WTC11 (cell line): ENCODE measurements at places on chromosomes 5 and 9. TPM values are rescaled to one million over a fixed set of nuclear protein-coding genes. Genes with fewer than 3 reads are reported as not detected.

DNA sequence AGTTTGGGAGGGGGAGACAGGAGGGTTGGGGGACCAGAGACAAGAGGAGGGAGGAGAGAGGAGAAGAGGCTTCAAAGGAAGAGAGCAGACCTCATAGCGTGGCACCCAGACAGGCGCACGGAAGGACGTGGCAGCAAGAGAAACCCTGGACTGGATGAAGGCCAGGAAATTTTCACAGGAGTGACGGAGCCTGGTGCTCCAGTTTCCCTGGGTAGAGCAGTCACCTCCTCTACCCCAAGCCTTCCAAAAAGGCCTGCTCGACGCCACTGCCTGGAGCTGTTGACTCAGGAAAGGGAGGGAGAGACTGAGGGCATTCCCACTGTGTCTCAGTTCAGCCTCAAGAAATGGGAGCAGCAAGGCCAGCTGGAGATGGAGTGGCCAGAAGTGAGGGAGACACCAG lies 19.3 kb downstream of the AK8 start:
- no peak overlapping the region for H3K4me3 ChIP-seq
- no peaks in the 10 kb centered on the region for H3K36me3 ChIP-seq
- peaks cover 14% of the 10 kb centered on the region for H3K4me1 ChIP-seq
- H3K27ac ChIP-seq = no peak overlapping the region
- H3K27me3 ChIP-seq = no peaks in the 10 kb centered on the region; the same call in 1 of the 2 replicates

DNA sequence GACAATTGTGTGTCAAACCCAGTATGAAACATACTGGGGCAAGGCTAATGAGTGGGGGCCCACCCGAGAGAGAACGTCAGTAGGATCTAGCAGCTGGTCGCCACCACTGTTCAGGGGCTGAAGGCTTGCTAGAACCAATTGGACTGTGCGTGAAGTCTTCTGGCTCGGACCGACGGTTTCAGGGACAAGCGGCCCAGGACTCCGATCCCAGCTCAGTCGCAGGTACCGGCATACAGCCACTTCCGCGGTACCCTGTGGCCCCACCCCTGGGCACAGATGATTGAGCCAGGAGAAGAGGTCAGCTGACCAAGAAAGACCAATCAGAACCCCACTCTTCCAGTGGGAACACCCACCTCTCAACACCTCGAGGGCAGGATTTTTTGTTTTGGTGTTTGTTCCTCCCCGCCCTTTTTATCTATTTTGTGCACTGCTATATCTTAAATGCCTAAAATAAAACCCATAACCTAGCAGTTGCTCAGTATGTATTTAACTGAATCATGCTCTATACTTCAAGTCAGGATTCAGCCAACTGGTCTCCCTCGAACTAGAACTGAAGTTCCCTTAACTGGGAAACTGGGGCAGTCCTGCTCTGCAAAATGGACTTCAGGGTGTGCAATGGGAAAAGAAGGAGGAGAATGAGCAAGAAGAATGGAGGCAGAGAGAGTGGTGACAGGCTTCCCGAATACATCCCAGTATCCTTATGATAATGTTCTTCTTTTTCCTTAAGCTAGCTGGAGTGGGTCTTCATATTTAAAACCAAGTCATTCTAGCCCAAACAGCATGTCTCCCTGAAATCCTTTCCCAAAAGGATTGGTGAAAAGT lies 21.1 kb upstream of the CPEB4 start:
- no peak overlapping the region for H3K27ac ChIP-seq
- 0 out of 2 replicates have a peak, but pooled peaks cover 2% of the 10 kb centered on the region for H3K36me3 ChIP-seq
- H3K27me3 ChIP-seq = peaks cover 4% of the 10 kb centered on the region; the same call in 1 of the 2 replicates
- DNase-seq = no peak
- no peak overlapping the region for H3K4me3 ChIP-seq
- H3K4me1 ChIP-seq = peaks cover 10% of the 10 kb centered on the region

- no peaks in the 10 kb centered on the region for H3K36me3 ChIP-seq
- H3K4me3 ChIP-seq = no peak overlapping the region
- no peak for DNase-seq
- no peaks in the 10 kb centered on the region for H3K27me3 ChIP-seq
- H3K27ac ChIP-seq = no peak overlapping the region
Measured at GRCh38 chr9:89731262-89732182, 126.7 kb downstream of the GADD45G start.

- H3K4me1 ChIP-seq = peaks cover under 1% of the 10 kb centered on the region; the same call in 1 of the 2 replicates
- no peak for DNase-seq
- H3K4me3 ChIP-seq = no peak overlapping the region
- H3K36me3 ChIP-seq = no peaks in the 10 kb centered on the region
Measured at GRCh38 chr9:94668418-94668927, 29.2 kb upstream of the FBP1 start.

- peaks cover under 1% of the 10 kb centered on the region; the same call in 1 of the 2 replicates for H3K36me3 ChIP-seq
- no peak for DNase-seq
Measured at GRCh38 chr9:98024702-98025101, 31.8 kb upstream of the NANS start.

- H3K4me1 ChIP-seq = no peaks in the 10 kb centered on the region
- no peak overlapping the region for H3K4me3 ChIP-seq
- peaks cover 4% of the 10 kb centered on the region; the same call in 1 of the 2 replicates for H3K36me3 ChIP-seq
- H3K27ac ChIP-seq = no peak overlapping the region
Measured at GRCh38 chr5:54367844-54368243, 57.5 kb upstream of the ARL15 start.

- peaks cover 7% of the 10 kb centered on the region for H3K27me3 ChIP-seq
- H3K27ac ChIP-seq = no peak overlapping the region
- peaks cover 34% of the 10 kb centered on the region for H3K36me3 ChIP-seq
- peaks cover 17% of the 10 kb centered on the region for H3K4me1 ChIP-seq
Measured at GRCh38 chr5:177439518-177440053, 7.0 kb upstream of the PRR7 start.

GRCh38 chr5:61052882-61053281 lies 107.9 kb downstream of the NDUFAF2 start:
- no peaks in the 10 kb centered on the region for H3K27me3 ChIP-seq
- H3K36me3 ChIP-seq = no peaks in the 10 kb centered on the region
- no peak overlapping the region for H3K27ac ChIP-seq
- H3K4me1 ChIP-seq = peaks cover 29% of the 10 kb centered on the region
- H3K4me3 ChIP-seq = no peak overlapping the region

- no peak overlapping the region for H3K27ac ChIP-seq
- H3K4me1 ChIP-seq = no peaks in the 10 kb centered on the region
- no peaks in the 10 kb centered on the region for H3K36me3 ChIP-seq
- DNase-seq = no peak
Measured at GRCh38 chr5:144187699-144188294, 17.1 kb downstream of the KCTD16 start.

DNA sequence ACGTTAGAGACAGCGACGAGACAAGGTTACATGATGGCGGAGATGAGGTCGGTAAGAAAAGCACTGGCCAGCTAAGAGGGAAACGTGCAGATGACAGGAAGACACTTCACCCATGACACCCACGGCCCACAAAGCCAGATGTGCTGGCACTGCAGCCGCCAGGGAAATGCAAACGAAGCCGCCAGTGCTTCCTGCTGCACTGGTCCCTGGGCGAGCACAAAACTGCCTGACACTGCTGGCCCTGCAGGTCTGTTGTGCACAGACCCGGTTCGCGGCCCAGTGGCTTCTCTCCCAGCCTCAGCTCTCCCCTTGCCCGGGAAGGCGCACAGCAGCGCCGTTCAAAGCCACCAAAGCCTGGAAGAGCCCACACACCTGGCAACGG lies 20.3 kb downstream of the QSOX2 start:
- H3K4me1 ChIP-seq = peaks cover 2% of the 10 kb centered on the region; the same call in 1 of the 2 replicates
- H3K27me3 ChIP-seq = no peaks in the 10 kb centered on the region
- H3K4me3 ChIP-seq = no peak overlapping the region
- H3K36me3 ChIP-seq = peaks cover 17% of the 10 kb centered on the region

- H3K4me3 ChIP-seq = no peak overlapping the region
- DNase-seq = no peak
- peaks cover 10% of the 10 kb centered on the region; the same call in 1 of the 2 replicates for H3K27me3 ChIP-seq
- no peak overlapping the region for H3K27ac ChIP-seq
Measured at GRCh38 chr5:35902046-35902672, 36.3 kb downstream of the CAPSL start.

- no peak overlapping the region for H3K4me3 ChIP-seq
- H3K27me3 ChIP-seq = no peaks in the 10 kb centered on the region
- H3K36me3 ChIP-seq = peaks cover 6% of the 10 kb centered on the region; the same call in 1 of the 2 replicates
- H3K4me1 ChIP-seq = peaks cover 5% of the 10 kb centered on the region
Measured at GRCh38 chr9:7079051-7079450, 321.3 kb downstream of the KDM4C start.

GRCh38 chr5:65821966-65822365 lies 100.0 kb downstream of the NLN start:
- H3K4me1 ChIP-seq = peaks cover 15% of the 10 kb centered on the region
- H3K27me3 ChIP-seq = no peaks in the 10 kb centered on the region
- no peak for DNase-seq
- peaks cover 26% of the 10 kb centered on the region for H3K36me3 ChIP-seq
- no peak overlapping the region for H3K4me3 ChIP-seq

DNA sequence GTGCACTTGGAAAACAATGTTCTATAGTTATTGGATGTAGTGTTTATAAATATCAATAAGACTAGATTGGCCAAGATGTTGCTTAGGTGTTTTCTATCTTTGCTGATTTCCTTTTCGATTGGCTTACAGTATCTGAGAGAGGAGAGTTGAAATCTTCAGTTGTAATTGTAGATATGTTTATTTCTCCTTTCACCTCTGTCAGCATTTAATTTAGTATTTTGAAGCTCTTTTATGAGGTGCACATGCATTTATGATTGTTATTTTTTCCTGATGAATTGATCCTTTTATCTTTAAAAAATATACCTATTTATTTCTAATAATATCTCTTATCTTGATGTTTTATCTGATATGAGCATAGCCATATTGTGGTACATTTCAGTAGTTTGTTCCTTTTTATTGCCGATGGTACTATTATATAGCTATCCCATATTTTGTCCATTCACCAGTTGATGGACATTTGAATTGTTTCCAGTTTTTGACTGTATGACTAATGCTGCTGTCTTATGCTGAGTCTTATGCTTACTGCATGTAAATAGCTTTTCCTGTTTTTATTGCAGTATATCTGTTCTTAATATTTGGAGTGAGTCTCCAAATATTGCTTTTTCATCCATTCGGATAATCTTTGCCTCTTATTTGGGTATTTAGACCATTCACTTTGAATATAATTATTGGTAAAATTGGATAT lies 34.7 kb downstream of the ERCC6L2 start:
- no peaks in the 10 kb centered on the region for H3K36me3 ChIP-seq
- H3K27ac ChIP-seq = no peak overlapping the region
- H3K4me3 ChIP-seq = no peak overlapping the region
- peaks cover 5% of the 10 kb centered on the region; the same call in 1 of the 2 replicates for H3K4me1 ChIP-seq

DNA sequence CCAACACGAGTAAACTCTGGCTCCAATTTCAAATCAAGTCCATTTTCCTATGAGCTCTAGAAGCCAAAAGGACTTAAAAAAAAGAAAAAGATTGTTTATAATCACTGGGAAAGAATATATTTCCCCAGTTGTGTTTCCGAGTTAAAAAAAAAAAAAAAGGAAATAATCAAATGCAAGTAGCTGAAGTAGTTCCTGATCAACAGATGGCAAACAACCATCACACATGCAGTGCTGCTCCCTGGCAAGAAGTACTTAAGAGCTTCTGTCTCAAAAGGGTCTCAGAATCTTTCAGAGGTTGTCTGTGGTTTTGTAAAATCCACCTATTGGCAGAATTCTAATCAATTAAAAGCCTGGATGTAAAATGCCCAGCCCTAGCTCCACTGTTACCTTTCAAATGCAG lies 387.9 kb downstream of the RAB3C start:
- no peak for DNase-seq
- H3K4me1 ChIP-seq = peaks cover 22% of the 10 kb centered on the region
- H3K27me3 ChIP-seq = no peaks in the 10 kb centered on the region
- no peak overlapping the region for H3K4me3 ChIP-seq
- H3K27ac ChIP-seq = no peak overlapping the region

DNA sequence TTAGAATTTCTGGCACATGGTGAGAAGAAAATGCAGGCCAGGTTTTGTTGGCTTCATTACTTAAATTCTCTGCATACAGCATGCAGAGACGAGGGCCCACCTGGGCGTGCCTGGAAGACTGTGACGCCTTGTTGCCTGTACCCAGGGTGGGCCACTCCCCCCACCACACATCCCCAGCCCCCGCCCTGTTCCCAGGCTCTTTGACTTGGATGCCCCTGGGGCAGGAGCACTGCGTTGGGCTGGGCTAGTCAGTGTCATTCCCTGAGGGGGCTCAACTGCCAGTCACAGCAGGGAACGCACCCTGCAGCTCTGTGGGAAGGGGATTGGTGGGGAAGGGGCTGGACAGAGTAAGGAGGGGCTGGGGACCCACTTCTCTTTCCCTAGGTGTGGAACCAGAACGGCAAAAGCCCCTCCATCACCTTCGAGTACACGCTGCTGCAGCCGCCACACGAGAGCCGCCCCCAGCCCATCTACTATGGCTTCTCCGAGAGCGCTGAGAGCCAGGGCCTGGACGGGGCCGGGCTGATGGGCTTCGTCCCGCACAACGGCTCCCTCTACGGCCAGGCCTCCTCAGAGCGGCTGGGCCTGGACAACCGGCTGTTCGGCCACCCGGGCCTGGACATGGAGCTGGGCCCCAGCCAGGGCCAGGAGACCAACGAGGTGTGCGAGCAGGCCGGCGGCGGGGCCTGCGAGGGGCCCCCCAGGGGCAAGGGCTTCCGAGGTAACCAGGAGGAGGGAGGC lies 19.6 kb downstream of the ADAMTSL2 start:
- DNase-seq = peak; percentile 59
- no peak overlapping the region for H3K27ac ChIP-seq
- H3K4me1 ChIP-seq = peaks cover 16% of the 10 kb centered on the region
- H3K4me3 ChIP-seq = no peak overlapping the region
- H3K36me3 ChIP-seq = no peaks in the 10 kb centered on the region

- H3K4me3 ChIP-seq = no peak overlapping the region
- no peak for DNase-seq
- H3K4me1 ChIP-seq = no peaks in the 10 kb centered on the region
- H3K36me3 ChIP-seq = no peaks in the 10 kb centered on the region
- H3K27me3 ChIP-seq = no peaks in the 10 kb centered on the region
Measured at GRCh38 chr5:132265336-132266030, 8.0 kb downstream of the PDLIM4 start.

GRCh38 chr9:136564379-136564988 lies 18.6 kb upstream of the NOTCH1 start:
- H3K27me3 ChIP-seq = peaks cover 23% of the 10 kb centered on the region
- peaks cover 14% of the 10 kb centered on the region for H3K36me3 ChIP-seq
- peaks cover 33% of the 10 kb centered on the region for H3K4me1 ChIP-seq
- DNase-seq = no peak

GRCh38 chr5:151141535-151141934 lies 16.0 kb downstream of the ANXA6 start:
- H3K27ac ChIP-seq = peak overlapping the region; percentile 93
- H3K27me3 ChIP-seq = no peaks in the 10 kb centered on the region
- H3K4me1 ChIP-seq = peaks cover 18% of the 10 kb centered on the region
- H3K4me3 ChIP-seq = no peak overlapping the region; the same call in 1 of the 2 replicates

DNA sequence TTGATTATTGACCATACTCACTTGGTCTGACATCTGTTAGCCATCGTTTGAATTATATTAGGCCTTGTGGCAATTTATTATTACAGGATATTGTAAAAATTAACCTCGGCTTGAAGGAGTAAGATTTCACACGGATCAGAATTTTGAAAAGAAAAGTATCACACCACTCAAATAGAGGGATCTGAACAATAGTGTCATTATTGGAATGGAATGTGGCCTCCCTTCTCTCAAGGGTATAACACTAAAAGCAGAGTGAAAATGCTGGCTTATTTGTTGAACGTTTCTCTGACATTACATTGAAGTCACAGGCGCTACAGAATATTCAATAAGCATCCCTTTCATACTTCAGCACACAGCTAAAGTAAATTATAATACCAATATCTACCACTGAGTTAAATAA lies 509.3 kb downstream of the CTNND2 start:
- no peaks in the 10 kb centered on the region; the same call in 1 of the 2 replicates for H3K4me1 ChIP-seq
- DNase-seq = no peak
- H3K4me3 ChIP-seq = no peak overlapping the region
- no peaks in the 10 kb centered on the region for H3K36me3 ChIP-seq

ANKRD31 gene
- 0.09 to 0.18 TPM (median 0.09 TPM) in 3 replicates for total RNA-seq

FOXD4L4 gene
- 0.14 TPM in 1 of 3 replicates, not detected in the others for total RNA-seq

DAB2 gene
- 3.8 to 7.2 TPM (median 3.9 TPM) in 3 replicates for total RNA-seq

IL9 gene
- total RNA-seq = not detected in 3 replicates

HSPB3 gene
- not detected in 3 replicates for total RNA-seq

UNC13B gene
- total RNA-seq = 46.1 to 51.8 TPM (median 49.3 TPM) in 3 replicates
